Vagina (tissue), 2 donors: ENCODE measurements at places on chromosomes 13 and 19.

DNA sequence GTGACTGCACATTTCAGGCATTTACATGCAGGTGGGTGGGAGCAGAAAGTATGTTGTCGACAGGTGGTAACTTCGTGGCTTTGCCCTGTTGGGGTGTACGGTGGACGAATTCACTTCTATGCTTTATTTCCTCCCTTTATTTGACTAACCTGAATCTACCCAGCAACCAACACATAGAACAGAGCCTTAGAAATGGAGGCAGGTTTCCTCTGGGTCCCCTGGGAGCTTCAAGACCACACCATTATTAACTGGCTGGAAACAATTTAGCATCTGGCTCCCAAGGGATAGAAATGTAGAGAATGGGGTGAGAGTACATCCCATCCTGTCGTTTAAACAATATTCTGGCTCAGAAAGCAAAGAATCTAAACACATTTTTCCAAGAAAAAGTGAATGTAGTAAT is 244.4 kb downstream of the DLEU7 start:
- DNase-seq = no peak

GRCh38 chr19:57708641-57709361 is at the start of gene ZNF154:
Gene ZNF154 (minus strand): TSS chr19:57709204. CDS start chr19:57708971, 233 bp downstream.
- no peak for DNase-seq

GRCh38 chr13:20519875-20520274 is 5.8 kb downstream of the CRYL1 start:
- DNase-seq = no peak

DNA sequence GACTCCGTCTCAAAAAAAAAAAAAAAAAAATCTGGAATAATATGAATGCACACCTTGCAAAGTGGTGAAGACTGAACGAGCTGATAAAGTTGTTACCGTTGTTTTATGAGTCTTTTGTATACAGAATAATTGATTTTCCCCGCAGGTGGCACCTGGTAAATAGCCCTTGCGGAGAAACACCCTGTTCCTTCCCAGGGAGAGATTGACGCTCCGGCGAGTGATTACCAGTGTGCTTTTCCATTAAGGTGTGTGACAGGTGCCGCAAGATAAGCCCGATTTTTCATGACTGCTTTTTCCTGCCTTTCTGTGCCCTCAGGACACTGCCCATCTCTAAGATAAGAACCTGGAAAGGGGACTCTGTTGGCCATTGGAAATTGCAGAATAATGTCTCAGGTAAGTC is 943 bp downstream of the ZNF302 start:
- no peak for DNase-seq

GRCh38 chr13:43661161-43661830 is 125.5 kb downstream of the ENOX1 start:
- DNase-seq = no peak

- no peak for DNase-seq
Measured at GRCh38 chr19:39297931-39298634, 1.9 kb downstream of the IFNL1 start.

DNA sequence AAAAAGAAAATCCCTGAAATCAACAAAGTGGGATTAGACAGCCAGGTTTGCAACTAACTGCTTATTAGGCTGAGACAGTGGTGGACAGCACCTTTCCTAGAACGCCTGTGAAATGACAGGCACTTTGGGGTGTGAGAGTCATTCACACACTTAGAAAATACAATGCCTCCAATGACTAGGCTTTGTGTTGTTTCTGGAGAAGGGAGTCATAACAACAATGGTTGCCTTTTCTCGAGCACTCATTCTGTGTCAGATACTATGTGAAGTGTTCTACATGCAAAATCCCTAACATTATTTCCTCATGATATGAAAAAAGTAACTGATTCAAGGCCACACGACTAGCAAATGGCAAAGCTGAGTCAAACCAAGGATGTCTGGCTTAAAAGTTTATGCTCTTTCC is 41.2 kb downstream of the SACS start:
- no peak for DNase-seq

- DNase-seq = no peak
Measured at GRCh38 chr19:42052241-42052863, 17.7 kb downstream of the GRIK5 start.

DNA sequence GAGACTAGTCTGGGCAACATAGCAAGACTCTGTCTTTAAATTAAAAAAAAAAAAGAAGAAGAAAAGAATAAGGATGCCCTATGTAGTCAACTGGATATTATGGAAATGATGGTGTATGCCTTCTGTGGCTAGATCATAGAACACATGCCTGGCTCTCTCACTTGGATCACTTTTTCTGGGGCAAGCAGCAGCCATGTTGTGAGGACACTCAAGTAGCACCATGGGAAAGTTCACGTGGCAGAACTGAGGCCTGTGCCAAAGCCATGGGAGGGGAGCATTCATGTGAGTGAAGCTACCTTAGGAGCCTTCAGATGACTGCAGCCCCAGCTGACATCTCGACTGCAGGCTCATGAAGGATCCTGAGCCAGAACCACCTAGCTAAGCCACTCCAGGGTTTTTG is 12.0 kb downstream of the PLAUR start:
- DNase-seq = no peak

DNA sequence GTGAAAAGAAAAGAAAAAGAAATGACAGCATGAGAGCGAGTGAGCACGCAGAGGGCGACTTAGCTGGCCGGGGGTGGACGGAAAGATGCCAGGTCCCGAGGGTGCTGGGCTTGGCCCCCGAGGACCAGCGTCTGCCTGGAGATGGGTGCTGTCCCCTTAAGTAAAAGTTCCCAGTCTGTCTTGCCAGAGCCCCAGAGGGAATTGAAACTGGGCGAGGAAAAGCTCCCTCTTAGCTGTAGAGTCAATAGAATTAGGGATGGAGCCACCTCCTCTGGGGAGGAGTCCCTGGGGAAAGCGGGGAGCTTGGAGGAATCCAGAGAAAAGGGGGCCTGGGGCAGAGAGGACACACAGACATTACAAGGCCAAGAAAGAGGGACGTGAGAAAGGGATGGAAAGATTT is 13.3 kb downstream of the BCAM start:
- no peak for DNase-seq

GRCh38 chr19:13762635-13763235 is 1.6 kb upstream of the MRI1 start:
- no peak for DNase-seq

- no peak for DNase-seq
Measured at GRCh38 chr19:15101479-15102082, 5.6 kb upstream of the SYDE1 start.

GRCh38 chr19:50383852-50384684 is at the start of gene POLD1:
Gene POLD1 (plus strand): TSS chr19:50384347. CDS start chr19:50398852, 14,505 bp downstream.
- DNase-seq = no peak

GRCh38 chr19:49690656-49691242 is at the start of gene CPT1C:
Gene CPT1C (plus strand): TSS chr19:49691116. CDS start chr19:49692253, 1,137 bp downstream.
- no peak for DNase-seq

DNA sequence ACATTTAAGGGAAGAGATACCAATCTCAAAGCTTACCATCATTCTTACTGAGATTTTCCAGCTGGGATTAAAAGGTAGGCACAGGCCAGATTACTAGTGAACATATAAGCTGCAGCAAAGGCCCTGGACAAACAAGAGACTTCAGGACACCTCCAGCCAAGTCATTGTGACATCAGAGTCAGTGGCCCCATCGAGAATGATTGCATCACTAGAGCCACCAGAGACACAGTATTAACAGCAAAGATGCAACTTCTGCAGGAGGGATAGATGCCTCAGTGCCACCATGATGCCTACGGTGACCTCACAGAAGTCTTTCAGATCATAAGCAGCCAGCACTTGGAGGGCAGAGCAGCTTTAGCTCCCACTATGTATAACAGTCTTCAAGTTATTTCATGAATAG is 8.6 kb downstream of the RUBCNL start:
- DNase-seq = no peak

DNA sequence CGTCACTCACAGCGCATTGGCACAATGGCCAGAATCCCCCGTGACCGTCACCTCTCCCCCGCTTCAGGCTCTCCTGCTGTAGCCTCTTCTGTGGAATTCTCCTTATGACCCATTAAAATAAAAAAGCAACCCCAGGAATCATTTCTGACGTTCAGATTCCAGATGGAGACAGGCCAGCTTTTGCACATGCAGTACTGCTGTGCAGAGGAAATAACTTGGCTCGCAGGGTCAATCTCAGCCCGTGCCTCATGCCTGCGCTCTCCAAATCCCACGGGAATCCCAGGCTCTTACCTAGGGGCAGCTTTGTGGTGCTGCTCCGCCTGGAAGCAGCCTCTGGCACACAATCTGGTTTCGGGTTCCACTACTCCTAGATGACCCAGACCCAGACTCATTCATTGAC is 32.7 kb upstream of the SOX1 start:
- DNase-seq = no peak

GRCh38 chr13:98216711-98217285 is 39.7 kb upstream of the RNF113B start:
- DNase-seq = no peak

GRCh38 chr13:106277484-106278154 is 257.8 kb downstream of the EFNB2 start:
- DNase-seq = no peak

GRCh38 chr19:4909156-4909896 is at the start of gene UHRF1:
Gene UHRF1 (plus strand): TSS chr19:4909501. CDS start chr19:4910886, 1,385 bp downstream.
- DNase-seq = no peak

- no peak for DNase-seq
Measured at GRCh38 chr13:110521296-110521680, 40.2 kb downstream of the RAB20 start.

GRCh38 chr13:77040076-77040475 is 13.1 kb upstream of the FBXL3 start:
- DNase-seq = no peak

DNA sequence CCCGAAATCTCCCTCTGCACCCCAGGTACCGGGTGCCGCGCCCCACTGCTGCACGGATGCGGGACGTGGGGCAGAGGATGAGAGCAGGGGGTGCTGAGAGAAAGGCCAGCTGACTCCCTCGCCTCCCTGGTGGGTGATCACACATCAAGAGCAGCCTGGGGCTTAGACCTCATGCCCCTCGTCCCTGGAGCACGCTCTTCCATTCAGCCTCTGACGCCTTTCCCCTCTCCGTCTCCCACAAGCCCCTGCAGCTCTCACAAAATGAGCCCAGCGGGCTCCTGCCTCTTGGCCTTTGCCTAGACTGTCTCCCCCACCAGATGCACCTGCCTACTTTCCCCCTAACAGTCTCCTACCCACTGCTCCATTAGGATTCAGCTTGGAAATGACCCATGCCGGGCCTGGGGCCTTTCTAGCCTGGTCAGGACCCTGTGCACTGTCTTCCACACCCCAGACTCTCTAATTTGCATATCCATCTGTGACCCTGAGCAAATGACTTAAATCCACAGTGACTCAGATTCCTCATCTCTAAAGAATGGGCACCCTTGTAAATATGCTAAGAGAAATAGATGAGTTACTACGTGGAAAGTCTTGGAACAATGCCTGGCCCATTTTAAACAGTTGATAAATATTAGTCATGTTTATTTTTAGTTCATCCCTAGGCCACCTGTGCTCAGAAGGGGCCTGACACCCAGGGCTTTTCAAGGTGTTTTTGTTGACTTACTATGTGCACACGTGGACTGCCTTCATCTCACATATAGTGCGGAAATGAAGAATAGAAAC is 582 bp upstream of the PTPRH start:
- no peak for DNase-seq

DNA sequence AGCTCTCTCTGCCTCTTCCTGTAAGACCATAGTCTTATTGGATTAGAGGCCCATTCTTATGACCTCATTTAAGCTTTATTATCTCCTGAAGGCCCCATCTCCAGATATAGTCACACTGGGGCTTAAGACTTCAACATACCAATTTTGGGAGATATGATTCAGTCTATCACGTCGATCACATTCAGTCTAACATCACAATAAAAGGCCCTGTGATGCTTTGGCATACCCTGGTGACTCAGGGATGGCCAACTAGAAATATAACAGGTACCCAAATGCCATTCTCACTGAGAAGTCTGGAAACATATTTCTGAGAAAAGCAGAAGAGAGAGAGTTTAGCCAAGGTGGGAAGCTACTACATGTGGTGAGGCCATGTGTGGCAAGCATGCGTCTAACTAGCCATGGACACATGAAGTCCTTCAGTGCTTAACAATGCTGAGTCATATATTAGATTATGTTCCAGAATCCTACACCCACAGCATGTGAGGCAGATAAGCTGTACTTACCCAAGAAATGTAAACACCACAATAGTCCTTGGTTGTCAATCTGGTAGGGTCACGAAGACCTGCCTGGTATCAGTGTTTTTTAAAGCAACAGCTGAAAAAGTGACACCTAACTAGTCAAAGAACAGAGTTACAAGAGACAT is 485.1 kb downstream of the FOXO1 start:
- DNase-seq = no peak

DNA sequence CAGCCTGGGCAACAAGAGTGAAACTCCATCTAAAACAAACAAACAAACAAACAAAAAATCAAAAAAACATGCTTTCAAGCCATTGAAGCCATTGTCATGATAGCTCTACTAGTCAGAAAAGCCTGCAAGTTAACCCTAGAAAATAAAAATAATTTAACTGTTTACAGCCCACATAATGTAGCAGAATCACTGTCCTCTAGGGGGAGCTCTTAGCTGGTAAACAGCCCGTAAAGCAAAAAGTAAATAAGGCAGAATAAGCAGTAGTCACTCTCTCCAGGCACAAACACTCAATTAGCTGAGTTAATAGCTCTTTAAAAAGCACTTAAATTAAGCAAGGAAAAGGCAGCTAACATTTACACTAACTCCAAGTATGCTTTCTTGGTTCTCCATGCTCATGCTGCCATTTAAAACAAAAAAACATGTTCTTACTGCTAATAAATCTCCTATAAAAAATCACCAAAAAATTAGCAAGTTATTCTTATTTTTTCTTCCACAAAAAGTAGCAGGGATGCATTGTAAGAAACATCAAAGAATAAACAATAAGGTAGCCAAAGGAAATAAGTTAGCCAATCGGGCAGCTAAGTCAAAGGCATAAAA is 11.3 kb downstream of the LILRB4 start:
- no peak for DNase-seq

GRCh38 chr13:26584713-26585112 is 27.2 kb downstream of the WASF3 start:
- no peak for DNase-seq

GRCh38 chr13:59641817-59642216 is 521.9 kb downstream of the DIAPH3 start:
- DNase-seq = no peak

DNA sequence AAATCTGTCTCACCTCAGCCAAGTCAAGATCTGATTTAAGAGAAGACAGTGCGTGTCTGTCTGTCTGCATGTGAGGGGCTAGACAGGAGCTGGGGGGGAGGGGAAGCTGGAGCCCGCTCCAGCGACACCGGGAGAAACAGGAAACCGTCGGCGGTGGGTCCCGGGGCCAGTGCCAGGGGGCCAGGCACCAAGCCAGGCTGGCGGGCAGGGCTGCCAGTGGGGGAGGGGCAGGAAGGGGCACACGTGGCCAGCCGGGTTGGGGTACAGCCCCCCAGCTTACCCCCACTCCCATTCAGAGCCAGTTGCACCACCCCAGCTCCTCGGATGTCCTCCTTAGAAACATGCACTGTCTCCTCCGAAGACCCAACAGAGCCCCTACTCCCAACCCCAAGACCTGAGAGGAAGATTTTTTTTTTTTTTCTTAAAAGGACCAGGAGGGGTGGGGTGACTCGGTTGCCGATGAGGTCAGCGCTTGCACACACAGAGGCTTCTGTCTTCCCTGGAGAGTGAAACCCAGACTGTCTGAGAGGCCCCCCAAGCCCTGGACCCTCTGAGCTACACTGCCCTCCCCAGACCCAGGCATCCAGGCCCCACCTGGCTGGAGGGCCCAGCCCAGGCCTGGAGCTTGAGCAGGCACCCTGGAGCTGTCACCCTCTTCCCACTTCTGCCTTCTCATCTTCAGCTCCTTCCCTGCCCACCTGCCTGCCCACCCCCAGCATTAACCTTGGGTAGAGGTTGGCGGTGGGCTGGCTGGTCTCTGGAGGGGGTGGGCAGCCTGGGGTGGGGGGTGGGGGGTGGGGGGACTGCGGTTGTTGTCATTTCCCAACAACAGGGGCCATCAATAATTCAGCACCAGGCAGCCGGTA is 4.0 kb downstream of the ERF start:
- no peak for DNase-seq
